Progenitor cell of endocrine pancreas (in vitro differentiated cells): ENCODE measurements at places on chromosomes 4 and X. TPM values are rescaled to one million over a fixed set of nuclear protein-coding genes. Genes with fewer than 3 reads are reported as not detected.
A peak's percentile ranks its signal among the peaks of the same experiment; 100 is the strongest.

- H3K4me3 ChIP-seq: no peak overlapping the region
- no peak overlapping the region for H3K27ac ChIP-seq
- H3K36me3 ChIP-seq: no peaks in the 10 kb centered on the region
- H3K4me1 ChIP-seq: peaks cover 2% of the 10 kb centered on the region
Measured at GRCh38 chr4:113398441-113399143, 349.1 kb downstream of the ANK2 start.

The GDI1 gene
- total RNA-seq: 149 and 151 TPM in 2 replicates

DNA sequence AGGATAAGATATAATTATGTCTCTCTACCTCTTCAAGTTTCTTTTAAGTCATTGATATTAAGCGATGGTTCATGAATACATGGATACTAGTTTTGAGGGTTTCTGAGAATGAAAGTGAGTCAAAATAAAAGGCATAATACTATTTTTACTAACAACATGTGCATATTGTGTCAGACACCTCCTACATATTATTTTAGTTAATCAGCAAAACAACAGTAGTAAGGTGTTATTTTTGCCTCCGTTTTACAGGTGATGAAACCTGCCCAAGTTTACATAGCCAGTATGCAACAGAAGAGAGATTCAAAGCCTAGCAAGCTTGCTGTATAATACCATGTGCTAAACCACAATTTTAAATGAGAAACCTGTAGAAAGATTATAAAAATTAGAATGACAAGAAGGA is 544.1 kb downstream of the EPHA5 start:
- no peak for DNase-seq
- no peaks in the 10 kb centered on the region for H3K4me1 ChIP-seq

DNA sequence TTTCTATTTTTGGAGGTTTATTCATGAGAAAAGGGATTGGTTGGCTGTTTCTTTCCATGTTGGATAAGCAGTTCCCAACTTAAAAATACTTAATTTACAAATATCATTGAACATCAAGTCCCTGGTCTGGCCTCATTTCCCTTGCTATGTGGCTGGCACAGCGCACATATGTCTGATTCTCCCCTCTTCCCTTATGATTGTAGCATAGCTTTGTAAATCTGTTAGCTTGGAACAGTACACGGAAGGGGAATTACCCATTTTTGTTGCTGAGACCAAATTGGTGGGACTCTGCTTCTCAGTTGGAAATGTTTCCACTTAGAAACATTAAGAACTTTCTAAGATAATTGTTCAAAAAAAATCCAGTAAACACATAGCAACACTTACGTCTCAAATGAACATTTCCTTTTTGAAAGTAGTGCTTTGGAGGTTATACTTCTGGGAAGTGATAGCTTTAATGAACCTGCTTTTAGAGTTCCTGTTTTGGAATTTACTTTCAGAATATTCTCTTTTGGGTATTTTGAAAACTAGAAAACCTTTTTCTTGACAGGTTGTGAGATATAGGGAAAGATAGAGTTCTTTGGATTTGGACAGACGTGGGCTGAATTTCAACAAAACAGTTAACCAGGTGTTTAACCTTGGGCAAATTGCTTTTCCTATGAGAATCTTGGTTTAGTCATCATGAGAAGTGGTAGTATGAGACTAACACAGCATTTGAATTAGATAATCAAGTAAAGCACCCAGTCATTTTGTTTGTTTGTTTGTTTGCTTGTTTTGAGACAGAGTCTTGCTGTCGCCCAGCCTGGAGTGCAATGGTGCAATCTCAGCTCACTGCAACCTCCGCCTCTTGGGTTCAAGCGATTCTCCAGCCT is 47.3 kb downstream of the STIM2 start:
- H3K27ac ChIP-seq: no peak overlapping the region
- H3K4me1 ChIP-seq: peaks cover 5% of the 10 kb centered on the region
- H3K4me3 ChIP-seq: no peak overlapping the region
- peaks cover 1% of the 10 kb centered on the region for H3K36me3 ChIP-seq
- H3K27me3 ChIP-seq: no peaks in the 10 kb centered on the region
- no peak for DNase-seq

DNA sequence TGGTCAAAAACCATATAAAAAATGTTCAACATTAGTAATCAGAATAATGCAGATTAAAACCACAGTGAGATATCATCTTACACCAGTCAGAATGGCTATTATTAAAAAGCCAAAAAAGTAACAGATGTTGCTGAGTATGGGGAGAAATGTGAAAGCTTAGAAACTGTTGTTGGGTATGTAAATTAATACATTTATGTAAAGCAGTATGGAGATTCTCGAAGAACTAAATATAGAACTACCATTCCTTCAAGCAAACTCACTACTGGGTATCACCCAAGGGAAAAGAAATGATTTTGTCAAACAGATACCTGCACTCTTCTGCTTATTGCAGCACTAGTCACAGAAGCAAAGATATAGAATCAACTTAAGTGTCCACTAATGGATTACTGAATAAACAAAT is 576.4 kb upstream of the EPHA5 start:
- H3K36me3 ChIP-seq: no peaks in the 10 kb centered on the region
- H3K4me3 ChIP-seq: no peak overlapping the region
- no peaks in the 10 kb centered on the region for H3K4me1 ChIP-seq
- no peak overlapping the region for H3K27ac ChIP-seq
- DNase-seq: no peak
- H3K27me3 ChIP-seq: no peaks in the 10 kb centered on the region

DNA sequence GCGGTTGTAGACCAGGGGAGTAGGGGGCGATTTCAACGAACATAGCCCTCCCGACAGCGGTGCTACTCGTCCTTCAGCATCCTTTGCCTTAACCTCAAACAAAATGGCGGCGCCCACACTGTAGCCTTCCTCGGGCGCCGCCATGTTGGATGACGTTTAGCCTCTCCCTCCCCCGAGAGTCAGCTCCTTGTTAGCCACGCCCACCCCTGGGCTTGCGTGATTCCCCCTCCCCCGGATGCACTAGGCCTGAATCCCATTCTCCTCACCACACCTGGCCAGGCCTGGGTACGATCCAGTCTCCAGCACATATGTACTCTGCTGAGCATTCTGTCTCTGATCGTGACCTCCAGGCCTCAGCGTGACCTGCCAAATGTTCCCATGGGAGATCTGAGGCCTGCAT is 49.0 kb upstream of the ZNF157 start:
- peak overlapping the region; percentile 95 for H3K27ac ChIP-seq
- no peaks in the 10 kb centered on the region for H3K27me3 ChIP-seq
- no peak overlapping the region for H3K4me3 ChIP-seq
- DNase-seq: peak; percentile 57
- H3K4me1 ChIP-seq: peaks cover 3% of the 10 kb centered on the region

The BMPR1B gene
- total RNA-seq: 21.1 and 23.2 TPM in 2 replicates

GRCh38 chrX:119991005-119991787 is 47.6 kb upstream of the NKAP start:
- H3K4me3 ChIP-seq: peak overlapping the region; percentile 64
- no peak for DNase-seq
- peaks cover 80% of the 10 kb centered on the region for H3K27me3 ChIP-seq
- H3K4me1 ChIP-seq: peaks cover 6% of the 10 kb centered on the region

The ODAPH gene
- total RNA-seq: not detected in 2 replicates

DNA sequence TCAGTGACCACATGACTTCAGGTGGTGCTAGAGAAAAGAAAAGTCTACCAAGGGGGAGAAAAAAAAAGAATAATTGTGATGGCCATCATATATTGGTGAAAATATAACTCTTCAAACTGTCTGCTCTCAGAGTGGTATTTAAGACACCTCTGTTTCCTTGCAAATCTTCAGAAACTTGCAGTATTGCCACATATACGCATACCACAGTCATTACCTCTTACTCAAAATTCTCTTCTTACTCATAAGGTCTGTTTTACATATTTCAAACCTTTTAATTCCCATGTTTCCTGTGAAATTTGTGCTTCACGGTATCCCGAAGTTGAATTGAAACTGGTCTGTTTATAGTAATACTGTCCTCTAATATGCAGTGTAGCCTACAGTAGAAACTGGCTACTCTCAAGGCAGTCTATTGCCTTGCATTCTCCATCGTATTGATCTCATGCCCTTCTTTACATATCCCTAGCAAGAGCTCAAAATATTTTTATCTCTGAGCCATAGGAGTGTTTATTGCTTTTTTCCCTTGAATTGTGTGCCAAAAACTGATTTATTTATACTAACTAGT is 34.7 kb upstream of the LHFPL1 start:
- H3K27ac ChIP-seq: no peak overlapping the region
- no peak overlapping the region for H3K4me3 ChIP-seq
- H3K4me1 ChIP-seq: peaks cover 5% of the 10 kb centered on the region
- DNase-seq: no peak
- H3K27me3 ChIP-seq: no peaks in the 10 kb centered on the region
- H3K36me3 ChIP-seq: peaks cover 6% of the 10 kb centered on the region

The CT45A1 gene
- not detected in 2 replicates for total RNA-seq

- peaks cover 18% of the 10 kb centered on the region for H3K36me3 ChIP-seq
- no peak overlapping the region for H3K4me3 ChIP-seq
- H3K4me1 ChIP-seq: peaks cover 10% of the 10 kb centered on the region
- DNase-seq: no peak
- no peaks in the 10 kb centered on the region for H3K27me3 ChIP-seq
Measured at GRCh38 chr4:102578819-102579218, 77.7 kb downstream of the NFKB1 start.

GRCh38 chr4:2371765-2372487 is 46.5 kb downstream of the ZFYVE28 start:
- H3K4me3 ChIP-seq: no peak overlapping the region
- no peak overlapping the region for H3K27ac ChIP-seq
- no peak for DNase-seq
- H3K36me3 ChIP-seq: no peaks in the 10 kb centered on the region
- H3K27me3 ChIP-seq: no peaks in the 10 kb centered on the region

DNA sequence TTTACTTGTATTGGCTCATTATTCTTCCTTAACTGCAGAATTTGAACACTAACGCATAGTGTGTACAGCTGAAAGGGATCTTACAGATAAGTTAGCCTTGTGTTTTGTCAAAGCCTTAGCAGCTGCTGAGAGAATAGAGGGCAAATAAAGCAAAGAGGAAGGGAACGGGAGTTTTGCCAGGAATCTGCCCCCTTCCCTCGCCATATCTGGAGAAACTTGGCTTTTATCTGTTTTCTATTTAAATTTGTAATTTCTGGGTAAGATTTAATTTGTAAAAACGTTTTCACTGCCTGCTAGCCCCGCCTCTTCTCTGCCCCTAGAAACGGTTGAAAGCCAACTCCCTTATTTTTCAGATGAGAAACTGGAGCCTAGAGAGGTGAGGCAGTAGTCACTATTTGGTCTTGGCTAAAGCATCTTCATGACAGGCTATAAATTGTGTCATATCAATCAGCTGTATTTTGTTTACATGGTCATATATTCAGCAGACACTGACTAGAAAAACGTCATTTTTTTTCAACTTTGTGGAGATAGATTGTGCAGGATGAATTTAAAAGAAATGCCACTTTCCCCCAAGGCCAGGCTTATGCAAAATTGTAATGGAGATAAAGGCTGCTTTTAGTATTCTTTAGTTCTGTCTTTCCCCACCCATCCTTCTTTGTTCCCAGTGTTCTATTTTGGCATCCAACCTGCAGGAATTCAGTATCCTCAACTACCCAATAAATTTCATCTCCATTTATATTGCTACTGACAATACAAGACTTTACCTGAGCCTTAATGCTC is 319.4 kb downstream of the SH2D1A start:
- no peaks in the 10 kb centered on the region for H3K27me3 ChIP-seq
- H3K36me3 ChIP-seq: no peaks in the 10 kb centered on the region
- no peak overlapping the region for H3K4me3 ChIP-seq
- peaks cover 18% of the 10 kb centered on the region for H3K4me1 ChIP-seq

- H3K27ac ChIP-seq: peak overlapping the region; percentile 67
- peaks cover 34% of the 10 kb centered on the region for H3K27me3 ChIP-seq
- no peak overlapping the region for H3K4me3 ChIP-seq
- no peak for DNase-seq
- H3K4me1 ChIP-seq: peaks cover 8% of the 10 kb centered on the region
Measured at GRCh38 chrX:43969504-43970501, 3.4 kb downstream of the NDP start.

DNA sequence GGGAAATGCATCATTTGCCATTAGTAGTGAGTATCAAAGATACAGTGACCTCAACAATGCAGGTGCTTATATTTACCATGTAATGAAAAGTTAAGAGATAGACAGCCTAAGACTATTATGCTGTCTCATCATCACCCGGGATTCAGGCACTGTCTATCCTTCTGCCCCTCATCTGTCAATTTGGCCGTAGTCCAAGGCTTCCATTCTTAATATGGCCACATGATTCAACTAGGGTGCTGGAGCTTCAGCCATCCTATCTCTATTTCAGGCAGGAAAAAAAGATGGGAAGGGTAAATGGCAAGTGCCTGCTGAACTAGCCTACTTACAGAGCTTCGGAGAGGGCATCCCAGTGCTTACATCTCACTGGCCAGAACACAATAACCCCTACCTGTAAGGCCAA is 196.7 kb upstream of the LNX1 start:
- DNase-seq: no peak
- no peaks in the 10 kb centered on the region for H3K36me3 ChIP-seq
- H3K4me1 ChIP-seq: no peaks in the 10 kb centered on the region
- H3K27me3 ChIP-seq: peaks cover 23% of the 10 kb centered on the region
- peak overlapping the region; percentile 34 for H3K27ac ChIP-seq

The PNMA5 gene
- total RNA-seq: not detected in 2 replicates

The ATRX gene
- total RNA-seq: 153 and 167 TPM in 2 replicates

- H3K27me3 ChIP-seq: peaks cover 97% of the 10 kb centered on the region
- no peak overlapping the region for H3K27ac ChIP-seq
- peaks cover 6% of the 10 kb centered on the region for H3K4me1 ChIP-seq
- no peak overlapping the region for H3K4me3 ChIP-seq
Measured at GRCh38 chr4:185013417-185014125, 4.7 kb upstream of the HELT start.

DNA sequence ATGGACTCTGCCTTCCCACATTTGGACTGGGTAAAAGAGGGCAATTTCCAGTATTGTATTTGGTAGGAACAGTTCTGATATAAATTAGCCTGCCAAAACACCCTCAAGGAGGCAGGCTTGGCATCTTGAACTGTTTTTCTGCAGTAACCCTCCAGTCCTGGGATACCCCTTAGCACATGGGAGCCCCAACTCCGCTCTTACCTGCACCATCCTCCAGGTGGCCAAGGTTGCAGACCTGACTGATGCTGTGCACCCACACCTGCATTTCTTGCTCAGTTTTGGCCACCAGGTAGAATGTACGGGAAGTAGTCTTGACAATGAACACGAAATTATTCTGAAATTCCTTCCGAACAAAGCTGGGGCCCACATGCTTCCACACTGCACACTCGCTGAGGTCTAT is 35.1 kb downstream of the GAB3 start:
- no peak for DNase-seq
- no peaks in the 10 kb centered on the region for H3K27me3 ChIP-seq
- H3K4me3 ChIP-seq: no peak overlapping the region
- no peaks in the 10 kb centered on the region for H3K36me3 ChIP-seq
- no peak overlapping the region for H3K27ac ChIP-seq

The PLP1 gene
- 0.46 and 0.95 TPM in 2 replicates for total RNA-seq

DNA sequence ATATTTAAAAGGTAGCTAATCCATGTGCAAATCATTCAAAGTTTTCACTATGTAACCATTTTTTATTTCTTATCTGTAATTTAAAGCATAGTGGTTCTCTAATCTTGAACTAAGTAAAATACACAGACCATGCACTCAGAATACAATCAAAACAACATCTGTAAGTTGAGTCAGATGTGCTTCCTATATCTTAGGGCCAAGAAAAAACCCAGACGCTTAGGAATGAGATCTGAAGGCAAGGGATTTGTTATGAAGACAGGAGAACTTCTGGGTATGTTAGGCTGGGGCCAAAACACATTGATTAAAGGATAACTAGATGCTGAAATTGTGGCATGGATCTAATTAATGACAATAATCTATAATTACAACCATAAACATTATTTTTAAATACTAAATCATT is 120.3 kb downstream of the PDE5A start:
- no peak for DNase-seq
- no peak overlapping the region for H3K27ac ChIP-seq
- no peak overlapping the region for H3K4me3 ChIP-seq
- H3K36me3 ChIP-seq: peaks cover 16% of the 10 kb centered on the region

The AMBN gene
- total RNA-seq: not detected in 2 replicates
